ENCODE measurements at places on chromosomes 5 and 9.

GRCh38 chr5:20694121-20694520 lies 706.1 kb upstream of the CDH18 start:
- DNase-seq = no peak

DNA sequence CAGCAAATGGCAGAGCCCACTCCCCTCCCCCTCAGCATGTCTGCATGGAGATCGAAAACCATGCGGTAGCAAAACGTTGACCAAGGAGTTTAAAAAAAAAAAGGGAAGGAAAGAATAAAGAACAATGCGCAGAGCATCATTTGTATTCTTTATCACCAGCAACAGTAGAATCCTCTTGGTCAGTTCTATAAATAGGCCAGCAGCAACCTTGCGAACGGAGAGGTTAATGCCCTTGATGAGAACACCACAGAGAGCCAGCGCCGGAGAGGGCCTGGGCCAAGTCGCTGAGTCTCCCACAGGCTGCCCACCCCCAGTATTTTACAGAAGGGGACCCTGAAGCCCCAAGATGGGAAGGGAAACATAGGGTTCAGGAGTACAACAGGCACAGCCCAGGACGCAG lies 22.7 kb downstream of the WHRN start:
- DNase-seq = no peak

DNA sequence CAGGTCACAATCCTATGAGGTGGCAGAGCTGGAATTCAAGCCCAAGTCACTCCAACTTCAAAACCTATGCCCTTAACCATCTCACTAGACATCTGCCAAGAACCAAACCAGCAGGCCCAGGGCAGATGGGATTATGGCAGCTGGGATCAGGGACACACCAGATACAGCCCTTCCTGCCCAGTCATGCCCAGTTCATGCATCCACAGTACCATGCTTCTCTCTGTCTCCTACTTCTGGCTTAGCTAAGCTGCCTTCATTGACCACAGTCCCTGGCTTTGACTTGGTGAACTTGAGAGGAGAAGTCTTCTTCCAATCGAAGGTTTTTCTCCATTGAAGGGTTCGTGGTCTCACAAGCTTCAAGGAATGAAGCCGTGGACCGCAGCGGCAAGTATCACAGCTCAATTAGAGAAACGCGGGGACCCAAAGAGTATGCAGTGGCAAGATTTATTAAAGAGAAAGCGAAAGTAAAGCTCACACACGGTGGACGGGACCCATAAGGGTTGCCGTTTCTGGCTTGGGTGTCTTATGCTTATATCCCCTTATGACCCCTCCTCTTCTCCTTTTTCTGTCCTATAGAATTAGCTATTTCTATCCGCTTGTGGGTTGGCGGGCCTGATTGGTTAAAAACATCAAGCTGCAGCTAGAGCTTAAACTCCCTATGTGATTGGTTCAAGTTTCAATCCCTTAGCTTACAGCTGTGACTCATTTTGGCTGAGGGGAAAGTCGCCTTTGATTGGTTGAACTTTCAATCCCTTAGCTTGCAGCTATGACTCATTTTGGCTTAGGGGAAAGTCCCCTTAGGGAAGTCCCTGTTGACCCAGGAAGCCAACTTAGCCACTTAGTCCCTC lies 101.2 kb downstream of the TRIM36 start:
- DNase-seq = no peak

DNA sequence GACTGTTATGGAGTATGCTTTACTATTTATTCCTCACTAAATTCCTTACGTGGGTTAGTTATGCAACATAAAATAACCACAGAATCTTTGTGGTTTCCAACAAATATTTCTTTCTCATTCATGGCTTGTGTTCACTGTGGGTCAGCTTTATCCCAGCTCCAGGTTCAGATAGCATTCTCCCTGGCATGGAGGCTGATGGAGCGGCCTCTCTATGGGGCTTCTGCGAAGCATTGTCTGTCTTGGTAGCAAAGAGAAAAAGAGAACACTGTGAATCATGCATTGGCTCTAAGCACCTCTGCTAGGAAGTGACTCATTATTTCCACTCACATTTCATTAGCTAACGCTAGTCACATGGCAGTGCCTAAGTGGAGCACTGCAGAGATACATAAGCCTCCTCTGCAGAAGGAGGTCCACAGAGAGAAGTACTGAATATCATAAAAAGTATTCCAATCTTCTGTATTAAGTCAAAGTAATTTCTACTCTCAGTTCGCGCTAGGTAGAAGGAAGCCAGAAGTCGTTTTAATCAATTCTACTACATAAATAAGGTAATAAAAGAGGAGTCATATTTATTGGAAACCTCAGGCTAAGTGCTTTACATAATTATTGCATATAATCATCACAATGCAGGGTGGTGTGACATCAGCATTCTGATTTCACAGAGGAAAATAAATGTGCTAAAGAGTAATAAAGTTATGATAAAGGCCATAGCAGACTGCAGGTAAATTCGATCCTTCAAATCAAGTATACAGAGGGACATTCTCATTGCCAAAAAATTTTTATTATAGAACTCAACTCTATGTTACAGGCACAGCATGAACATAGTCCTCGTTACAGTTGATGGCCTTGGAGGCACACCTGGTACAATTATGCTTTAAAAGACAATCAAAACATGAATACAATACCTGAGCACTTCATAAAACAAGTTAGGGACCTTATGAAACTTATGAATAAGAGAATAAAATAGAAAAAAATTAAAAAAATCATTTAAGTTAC lies 531.1 kb downstream of the CETN3 start:
- DNase-seq = no peak

- no peak for DNase-seq
Observed at GRCh38 chr5:171444582-171444981, 25.1 kb downstream of the FGF18 start.

GRCh38 chr5:60835554-60835953 lies 8.5 kb downstream of the ELOVL7 start:
- DNase-seq = no peak

DNA sequence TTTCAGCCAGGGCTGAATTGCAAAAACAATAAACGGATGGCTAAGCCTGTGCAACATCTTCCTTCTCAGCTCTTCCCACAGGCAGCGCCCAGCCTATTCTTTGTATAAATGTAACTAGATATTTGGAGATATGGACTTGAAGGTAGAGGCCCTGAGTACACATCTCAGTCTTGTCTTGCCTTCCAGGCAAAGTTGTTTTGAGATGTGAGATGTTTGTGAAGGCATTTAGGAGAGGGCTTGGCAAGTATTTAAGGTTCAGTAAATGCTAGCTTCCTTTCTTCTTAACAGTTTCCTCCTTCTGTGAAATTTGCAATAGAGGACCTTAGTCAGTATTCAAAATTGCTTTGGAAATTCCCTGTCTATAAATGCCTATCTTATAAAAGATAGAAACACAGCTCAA lies 228.8 kb downstream of the NR2F1-AS1 start:
- no peak for DNase-seq

DNA sequence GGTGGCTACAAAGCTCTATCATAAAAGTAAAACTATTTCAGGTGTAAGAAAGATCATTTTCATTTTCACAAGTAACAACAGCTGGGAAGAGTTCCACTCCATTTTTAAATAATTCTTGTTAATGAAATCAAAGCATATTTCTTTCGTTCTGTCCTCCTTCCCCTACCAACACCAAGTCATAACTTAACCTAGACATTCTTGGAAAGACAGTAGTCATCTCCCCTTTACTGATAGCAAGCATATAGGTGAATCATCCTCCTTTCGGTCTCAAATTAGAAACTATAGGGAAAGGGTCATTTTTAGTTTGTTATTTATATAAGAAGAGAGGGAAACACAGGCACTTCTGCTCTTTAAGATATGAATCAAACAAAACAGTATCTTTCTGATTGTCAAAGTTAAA lies 38.2 kb downstream of the MPDZ start:
- DNase-seq = no peak

- no peak for DNase-seq
Observed at GRCh38 chr9:117526674-117527073, 111.8 kb upstream of the ASTN2 start.

DNA sequence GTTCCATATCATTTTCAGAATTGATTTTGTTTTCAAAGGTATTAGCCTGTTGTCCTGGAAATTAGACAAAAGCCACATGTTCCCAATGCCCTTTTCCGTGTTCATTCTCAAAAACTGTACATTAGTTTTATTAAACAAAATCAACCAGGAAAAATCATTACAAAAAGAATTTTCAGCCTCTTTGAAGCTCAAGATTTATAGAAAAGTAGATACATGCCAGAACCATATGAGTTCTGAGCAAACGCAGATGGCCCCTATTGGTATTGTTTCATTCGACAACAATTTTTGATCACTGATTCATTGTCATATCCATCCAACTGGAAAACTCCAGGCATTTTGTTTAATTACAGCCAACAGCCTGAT lies 148.5 kb upstream of the GRAMD2B start:
- no peak for DNase-seq

DNA sequence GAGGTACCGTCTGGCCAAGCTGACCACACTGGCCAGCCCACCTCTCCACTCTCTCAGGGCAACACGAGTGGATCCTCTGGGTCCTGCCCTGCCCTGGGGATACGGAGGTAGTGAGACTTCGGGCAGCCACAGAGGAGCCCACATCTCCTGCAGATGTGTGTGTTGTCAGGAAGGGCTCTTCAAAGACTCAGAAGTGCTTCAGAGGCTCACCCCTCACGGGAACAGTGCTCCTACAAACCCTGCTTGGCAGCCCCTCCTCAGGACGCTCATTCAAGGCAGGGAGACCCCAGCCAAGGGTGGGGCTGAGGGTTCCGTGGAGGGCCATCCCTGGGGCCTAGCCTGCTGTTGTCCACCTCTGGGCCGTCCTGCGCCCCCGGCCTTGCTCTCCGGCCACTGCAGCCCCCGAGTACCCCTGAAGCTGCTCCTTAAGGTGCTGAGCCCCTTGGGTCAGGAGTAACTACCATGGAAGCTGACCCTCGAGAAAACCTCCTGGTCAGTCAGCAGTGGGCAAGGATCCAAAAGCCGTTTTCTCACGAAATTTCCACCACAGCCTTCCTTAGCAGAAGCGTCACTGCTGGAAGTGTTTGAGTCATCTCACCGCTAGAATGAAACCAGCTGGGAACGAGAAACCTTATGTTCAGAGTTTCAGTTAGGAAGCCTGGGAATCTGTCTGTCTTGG lies 23.2 kb upstream of the LRRC14B start:
- DNase-seq = no peak

Measured in germinal center (tissue), 1 donor.